Activated T-cell treated with anti-CD3 and anti-CD28 coated beads for 1 hour (primary cell): ENCODE measurements at places on chromosomes 16 and 17.

GRCh38 chr16:85945424-85945751 lies 46.4 kb downstream of the IRF8 start:
- no peak for DNase-seq

DNA sequence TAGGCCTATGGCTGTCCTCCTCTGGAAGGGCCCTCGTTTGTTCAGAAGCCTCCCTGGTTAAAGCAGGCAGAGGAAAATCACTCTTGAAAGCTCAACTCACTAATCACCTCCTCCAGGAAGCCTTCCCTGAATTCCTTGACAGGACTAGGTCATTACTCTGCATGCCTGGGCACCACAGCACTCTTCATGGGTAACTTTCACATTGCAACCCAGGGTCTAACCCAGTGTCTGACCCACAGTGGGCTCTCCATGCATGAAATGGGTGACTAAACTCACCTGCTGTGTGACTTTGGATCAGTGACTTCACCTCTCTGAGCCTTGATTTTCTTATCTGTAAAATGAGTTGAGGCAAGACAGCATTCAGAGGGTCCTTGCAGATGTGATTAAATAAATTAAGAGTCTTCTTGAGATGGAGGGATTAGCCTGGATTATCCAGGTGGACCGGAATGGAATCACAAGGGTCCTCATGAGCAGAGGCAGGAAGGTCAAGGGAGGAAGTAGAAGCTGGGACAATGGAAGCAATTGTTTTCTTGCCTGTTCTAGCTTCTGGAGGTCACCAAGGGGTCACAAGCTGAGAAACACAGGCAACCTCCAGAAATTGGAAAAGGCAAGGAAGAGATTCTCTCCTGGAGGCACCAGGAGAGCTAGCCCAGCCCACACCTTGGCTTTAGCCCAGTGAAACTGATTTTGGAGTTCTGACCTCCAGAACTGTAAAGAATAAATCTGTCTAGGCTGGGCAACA lies 3.8 kb upstream of the RAI1 start:
- no peak for DNase-seq

DNA sequence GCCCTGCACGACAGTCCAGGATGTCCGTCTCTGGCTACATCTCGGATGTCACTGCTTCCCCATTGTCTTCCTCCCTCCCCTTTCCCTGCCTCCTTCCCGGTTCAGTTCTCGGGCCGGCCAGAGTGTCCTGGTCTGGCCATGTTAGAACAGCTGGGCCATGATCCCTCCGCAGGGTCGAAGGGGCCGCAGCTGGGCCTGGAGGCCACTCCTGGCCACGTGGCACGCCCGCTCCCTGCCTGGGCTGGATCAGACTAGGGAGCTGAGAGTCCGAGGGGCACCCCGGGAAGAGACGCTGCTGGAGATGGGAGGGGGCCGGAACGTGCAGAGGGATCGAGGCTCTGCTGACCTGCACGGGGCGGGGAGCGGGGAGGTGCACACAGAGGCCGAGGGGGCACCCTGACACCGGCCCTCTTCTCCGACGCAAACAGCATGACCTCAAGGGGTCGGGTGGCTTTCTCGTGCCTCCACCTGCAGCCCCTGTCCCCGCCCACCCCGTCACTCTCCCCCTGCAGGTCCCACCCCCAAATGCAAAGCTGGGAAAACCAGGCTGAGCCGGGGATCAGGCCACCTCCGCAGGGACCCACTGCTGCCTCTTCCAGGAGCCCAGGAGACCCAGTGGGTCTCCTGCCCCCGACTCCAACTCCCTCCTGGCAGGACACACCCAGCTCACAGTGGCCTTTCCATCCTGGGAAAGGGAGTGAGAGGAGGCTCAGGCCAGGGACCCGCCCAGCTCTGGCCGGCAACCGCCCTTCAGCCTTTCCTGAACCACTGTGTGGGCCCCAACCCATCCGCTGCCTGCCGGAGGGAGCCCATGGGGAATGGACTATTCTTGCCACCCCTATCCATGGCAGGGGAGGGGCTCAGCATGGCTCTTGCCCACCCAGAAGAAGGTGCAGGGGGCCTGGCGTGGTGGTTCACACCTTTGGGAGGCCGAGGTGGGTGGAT lies 38.5 kb downstream of the CTU2 start:
- no peak for DNase-seq

DNA sequence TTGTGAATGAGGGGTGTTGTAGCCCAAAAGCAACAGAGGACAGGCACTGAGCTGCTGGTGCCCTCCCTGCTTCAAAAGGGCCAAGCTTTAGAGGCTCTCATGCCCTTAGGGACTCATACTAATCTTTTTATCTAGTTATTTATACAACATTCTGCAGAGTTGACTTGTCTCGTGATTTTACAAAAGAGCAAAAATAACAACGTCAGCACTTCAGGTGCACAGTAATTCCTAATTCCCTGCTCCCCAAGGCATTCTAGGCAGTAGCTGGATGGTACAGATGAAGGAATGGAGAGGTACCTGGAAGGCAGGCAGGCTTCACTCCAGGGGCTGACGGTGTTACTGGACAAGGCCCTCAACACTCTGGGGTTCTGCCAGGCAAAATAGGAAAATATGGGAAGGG lies 406.7 kb upstream of the CCL2 start:
- no peak for DNase-seq

DNA sequence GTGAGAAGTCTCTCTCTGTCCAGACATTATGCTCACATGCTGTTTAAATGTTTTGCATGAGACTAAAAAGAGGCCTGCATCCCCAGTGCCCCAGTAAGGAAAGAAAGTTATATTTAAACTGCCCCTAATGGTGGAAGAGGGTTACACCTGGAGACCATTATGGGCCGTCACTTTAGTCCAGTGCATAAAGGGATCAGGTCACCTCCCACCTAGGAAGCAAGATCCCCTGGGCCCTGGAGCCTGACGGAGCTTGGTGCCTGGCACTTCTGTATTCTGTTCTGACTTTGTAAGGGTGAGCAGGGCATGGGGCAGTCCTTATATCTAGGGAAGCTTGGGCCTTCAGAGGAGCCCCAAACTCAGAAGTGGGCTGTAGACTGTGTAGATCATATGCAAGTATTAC lies 67.9 kb downstream of the CPPED1 start:
- no peak for DNase-seq

GRCh38 chr17:63751806-63752205 lies 10.2 kb upstream of the STRADA start:
- DNase-seq, result no peak

DNA sequence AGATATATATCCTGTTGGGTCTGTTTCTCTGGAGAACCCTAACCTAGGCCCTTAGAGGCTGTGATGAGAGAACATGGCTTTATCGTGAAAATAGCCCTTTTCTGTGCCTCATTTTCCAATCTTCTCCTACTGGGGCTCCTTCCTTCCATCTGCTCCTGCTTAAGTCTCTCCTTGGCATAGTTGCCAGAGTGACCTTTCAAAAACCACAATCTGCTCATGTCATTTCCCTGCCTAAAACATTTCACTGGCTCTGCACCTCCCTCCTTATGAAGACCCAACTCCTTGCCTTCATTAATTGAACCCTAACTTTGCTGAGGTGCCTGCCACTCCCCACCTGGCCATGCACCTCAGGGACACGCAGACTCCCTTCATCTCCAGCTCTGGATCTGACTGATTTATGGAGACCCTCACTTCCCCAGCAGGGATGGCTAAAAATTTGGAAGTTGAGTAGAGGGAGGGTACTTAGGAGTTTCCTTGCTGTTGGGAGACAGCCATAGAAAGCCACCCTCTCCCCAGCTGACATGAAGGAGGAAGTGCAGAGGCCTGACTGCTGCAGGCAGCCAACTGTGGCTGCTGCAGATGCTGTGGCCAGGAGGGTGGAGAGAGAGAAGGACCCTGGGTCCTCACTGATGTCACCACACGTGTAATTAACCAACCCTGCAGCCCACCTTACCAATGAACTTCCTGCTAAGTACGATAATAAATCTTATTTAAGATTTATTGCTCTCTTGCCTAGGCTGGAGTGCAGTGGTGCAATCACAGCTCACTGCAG lies 6.3 kb upstream of the GGA2 start:
- no peak for DNase-seq

DNA sequence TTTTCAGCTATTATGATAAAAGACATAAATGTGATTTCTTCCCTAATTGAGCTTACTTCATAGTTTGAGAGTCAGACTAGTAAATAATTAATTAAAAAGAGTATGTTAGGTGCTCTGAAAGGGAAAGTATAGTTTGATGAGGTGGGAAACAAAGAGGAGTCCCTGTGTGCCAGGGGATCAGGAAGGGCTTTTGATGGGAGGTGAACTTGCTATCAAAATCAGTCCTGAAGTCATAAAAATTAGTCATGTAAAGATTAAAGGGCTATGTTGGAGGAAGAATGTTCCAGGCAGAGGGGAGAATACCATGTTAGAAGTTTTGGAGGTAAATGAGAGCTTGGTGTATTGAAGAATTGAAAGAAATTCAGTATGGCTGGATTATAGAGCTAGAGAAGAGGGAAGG lies 31.0 kb downstream of the NFAT5 start:
- DNase-seq, result no peak

GRCh38 chr16:62034231-62035114 lies 1.8 kb downstream of the CDH8 start:
- DNase-seq, result no peak

- DNase-seq, result peak; percentile 59
These were observed 164.0 kb downstream of the LAT start for GRCh38 chr16:29148867-29149272.

DNA sequence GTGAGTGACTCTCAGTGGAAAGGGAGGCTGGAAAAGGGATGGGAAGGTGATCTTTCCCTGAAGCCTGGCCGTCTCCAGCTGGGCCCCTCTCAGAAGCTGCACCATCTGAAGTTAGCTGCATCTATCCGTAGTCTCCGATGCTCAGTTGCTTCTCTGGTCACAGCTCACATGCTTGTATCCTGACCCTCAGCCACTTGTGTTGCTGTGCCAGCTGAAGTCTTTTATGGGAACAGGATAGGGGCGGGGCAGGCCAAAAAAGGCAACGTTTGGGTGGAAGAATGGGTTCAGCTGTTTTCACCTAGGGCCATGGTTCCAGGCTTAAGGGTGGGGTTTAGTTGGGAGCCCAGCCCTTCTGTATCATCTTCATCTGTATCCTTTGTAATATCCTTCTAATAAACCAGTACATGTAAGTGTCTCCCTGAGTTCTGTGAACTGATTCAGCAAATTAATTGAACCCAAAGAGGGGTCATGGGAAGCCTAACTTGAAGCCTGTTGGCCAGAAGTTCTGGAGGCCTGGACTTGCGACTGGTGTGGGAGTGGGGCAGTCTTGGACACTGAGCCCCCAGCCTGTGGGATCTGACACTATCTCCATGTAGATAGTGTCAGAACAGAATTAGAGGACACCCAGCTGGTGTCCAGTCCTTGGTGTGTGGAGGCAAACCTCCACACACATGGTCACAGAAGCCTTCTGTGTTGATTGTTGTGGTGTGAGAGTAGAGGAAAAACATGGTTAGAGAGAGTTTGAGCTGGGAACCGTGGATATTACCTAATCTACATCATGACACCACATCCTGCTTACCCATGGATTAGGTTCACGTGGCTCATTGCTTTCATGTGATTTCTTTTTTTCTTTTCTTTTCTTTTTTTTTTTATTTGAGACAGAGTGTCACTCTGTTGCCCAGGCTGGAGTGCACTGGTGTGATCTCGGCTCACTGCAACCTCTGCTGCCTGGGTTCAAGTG lies 49.3 kb upstream of the FBXO47 start:
- no peak for DNase-seq

DNA sequence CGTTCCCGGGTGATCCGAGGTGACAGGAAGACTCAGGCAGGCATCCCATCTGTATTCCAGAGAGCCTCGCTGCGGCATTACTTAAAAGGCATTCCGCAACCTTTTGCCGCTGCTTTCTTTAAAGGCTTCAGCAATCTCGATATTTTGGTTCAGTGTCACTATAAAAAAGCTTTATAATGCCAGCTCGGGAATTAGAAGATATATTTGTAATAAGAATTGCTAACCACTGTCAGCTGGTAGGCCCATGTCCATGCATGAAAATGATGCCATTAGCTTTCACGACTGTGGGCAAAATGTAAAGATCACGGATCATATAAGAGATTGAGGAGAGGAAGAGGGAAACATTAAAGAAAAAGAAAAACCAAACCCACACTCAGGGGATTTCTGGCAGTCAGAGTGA lies 578.6 kb upstream of the CDH5 start:
- DNase-seq, result no peak

- DNase-seq, result no peak
These were observed 3.5 kb upstream of the RBBP6 start for GRCh38 chr16:24535827-24536226.

- no peak for DNase-seq
These were observed 7.1 kb upstream of the MVD start for GRCh38 chr16:88669980-88670379.

- no peak for DNase-seq
These were observed 28.2 kb downstream of the ACSF3 start for GRCh38 chr16:89121691-89122321.

DNA sequence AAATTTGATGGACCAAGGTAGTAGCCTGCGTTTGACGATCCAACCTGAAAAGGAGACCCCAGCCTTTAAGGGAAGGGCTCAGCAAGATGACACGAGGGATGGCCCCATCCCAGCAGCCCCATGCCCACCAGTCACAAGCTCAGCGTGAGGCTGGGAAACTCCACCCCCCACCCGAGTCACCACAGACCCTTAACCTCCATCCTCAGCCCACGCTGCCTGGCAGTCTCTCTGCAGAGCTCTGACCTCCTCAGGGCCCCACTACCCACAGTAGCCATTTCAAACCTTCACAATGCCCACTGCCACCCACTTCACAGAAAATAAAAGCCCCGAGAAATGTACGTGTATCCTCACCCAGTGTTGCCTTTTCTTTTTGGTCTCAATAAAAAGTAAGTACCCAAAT lies 18.7 kb downstream of the USP36 start:
- DNase-seq, result no peak

GRCh38 chr17:2901582-2901981 lies 105.3 kb downstream of the RAP1GAP2 start:
- no peak for DNase-seq

GRCh38 chr17:79027274-79027924 lies 3.4 kb downstream of the C1QTNF1 start:
- no peak for DNase-seq

GRCh38 chr17:45171338-45172231 lies 9.9 kb downstream of the HEXIM2 start:
- DNase-seq, result no peak

DNA sequence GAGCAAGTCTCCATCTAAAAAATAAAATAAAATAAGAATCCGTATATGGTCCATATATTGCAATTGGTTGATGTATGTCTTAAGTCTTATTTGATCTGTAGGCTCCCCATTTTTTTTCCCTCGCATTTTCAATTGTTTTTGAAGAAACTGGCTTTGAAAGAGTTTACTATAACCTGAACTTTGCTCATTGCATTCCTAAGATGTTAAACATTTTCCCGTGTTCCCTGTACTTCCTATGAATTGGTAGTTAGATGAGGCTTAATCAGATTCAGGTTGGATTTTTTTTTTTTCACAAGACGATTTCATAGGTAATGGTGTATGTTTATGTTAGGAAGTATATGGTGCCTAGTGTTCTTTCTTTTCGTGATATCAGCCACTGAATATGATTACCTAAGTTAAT lies 3.3 kb downstream of the LRRC36 start:
- DNase-seq, result no peak

DNA sequence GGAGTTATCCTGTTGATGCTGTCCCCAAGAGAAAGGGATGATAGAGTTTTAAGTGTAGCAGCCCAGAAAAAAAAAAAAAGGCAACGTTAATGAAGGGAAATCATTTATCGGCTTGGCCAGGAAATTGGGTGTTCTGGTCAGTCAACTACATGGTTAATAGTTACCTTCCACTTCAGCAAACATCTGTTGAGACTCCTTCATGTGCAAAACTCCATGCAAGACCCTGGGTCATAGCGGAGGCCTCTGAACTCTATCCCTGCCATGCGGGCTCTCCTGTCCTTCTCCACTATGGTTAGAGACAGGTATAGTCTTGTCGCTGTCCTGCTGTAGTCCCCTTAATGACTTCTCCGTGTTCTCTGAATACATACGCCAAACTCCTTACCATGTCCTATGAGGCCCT lies 3.5 kb upstream of the LYRM9 start:
- DNase-seq, result no peak
